ENCODE measurements at places on chromosomes 7 and 10. TPM values are rescaled to one million over a fixed set of nuclear protein-coding genes. Genes with fewer than 3 reads are reported as not detected.

BUB3 gene
- 138 TPM for total RNA-seq

HELLS gene
- total RNA-seq = 6.0 TPM

C10orf62 gene
- total RNA-seq = 0.62 TPM

GRCh38 chr10:86666538-86666937, 1.8 kb upstream of the LDB3 start:
- peak; percentile 56 for DNase-seq

GRCh38 chr10:79378383-79378646, 31.0 kb downstream of the PPIF start:
- no peak for DNase-seq

DNA sequence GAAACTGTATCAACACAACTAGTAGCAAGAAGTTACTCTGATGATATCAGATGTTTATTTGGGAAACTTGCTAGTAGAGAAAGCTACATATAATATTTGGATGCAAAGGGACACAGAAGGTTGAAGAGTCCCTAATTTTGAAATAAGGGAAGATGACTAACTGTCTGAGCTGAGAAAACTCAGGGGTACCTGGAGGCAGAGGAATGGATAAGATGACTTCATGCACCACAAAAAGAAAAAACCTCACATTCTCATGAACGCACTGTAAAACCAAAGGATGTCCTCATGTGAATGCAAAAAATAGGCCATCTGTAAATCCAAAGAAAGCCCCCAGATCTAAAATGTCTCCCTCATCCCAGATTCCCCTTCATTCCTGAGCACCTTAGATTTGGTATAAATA, 29.3 kb downstream of the PRSS2 start:
- DNase-seq = no peak

All from myocyte (in vitro differentiated cells).